ENCODE measurements at places on chromosomes 5 and 9.

DNA sequence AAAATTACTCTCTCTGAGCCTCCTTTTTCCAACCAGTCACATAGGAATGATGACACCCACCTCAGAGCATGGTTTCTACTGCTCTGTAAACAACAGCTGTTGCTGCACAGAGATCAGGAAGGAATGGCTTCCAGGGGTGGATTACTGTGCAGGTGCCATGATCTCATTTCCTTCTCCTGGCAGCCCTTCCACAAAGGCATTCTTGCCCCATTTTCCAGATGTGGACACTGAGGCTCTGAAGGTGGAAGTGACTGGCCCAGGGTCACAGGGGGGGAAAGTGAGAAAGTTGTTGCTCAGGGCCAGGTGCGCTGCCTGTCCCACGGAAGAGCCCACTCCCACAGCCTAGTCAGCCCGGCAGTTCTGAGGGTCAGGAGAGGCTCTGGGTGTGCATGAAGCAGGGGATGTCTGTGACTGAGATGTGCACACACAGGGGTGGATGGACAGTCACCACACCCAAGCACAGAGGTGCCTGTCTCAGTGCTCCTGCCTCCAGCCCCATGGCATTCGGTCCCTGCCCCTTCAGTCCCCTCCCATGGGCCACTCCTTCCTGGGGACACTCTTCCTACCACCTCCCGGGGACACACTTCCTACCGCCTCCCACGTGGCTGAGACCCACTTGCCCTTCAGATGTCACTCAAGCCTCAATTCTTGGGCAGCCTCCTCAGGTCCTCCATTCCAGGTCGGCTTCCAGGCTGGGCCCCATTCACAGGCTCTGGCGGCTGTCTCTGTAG, 17.0 kb downstream of the FGFR4 start:
- peak; percentile 4 for DNase-seq

DNA sequence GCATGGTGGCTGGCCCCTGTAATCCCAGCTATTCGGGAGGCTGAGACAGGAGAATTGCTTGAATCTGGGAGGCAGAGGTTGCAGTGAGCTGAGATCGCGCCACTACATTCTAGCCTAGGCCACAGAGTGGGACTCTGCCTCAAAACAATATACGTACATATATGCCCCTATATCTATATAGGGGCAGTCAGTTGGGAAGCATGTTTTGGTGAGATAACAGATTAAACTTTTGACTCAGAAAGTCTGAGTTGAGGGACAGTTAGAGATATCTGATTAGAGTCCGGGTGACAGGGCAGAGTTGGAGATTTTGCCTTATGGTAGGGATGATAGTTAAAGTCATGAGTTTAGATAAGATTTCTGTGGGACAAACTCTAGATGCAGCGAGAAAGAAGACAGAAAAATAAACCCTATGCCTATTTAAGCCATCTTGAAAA, 71.8 kb upstream of the ALDH1A1 start:
- DNase-seq, result no peak

- DNase-seq, result no peak
These were observed 81.1 kb downstream of the PJA2 start for GRCh38 chr5:109328626-109329025.

- no peak for DNase-seq
These were observed 106.2 kb upstream of the TXNDC8 start for GRCh38 chr9:110443866-110444220.

DNA sequence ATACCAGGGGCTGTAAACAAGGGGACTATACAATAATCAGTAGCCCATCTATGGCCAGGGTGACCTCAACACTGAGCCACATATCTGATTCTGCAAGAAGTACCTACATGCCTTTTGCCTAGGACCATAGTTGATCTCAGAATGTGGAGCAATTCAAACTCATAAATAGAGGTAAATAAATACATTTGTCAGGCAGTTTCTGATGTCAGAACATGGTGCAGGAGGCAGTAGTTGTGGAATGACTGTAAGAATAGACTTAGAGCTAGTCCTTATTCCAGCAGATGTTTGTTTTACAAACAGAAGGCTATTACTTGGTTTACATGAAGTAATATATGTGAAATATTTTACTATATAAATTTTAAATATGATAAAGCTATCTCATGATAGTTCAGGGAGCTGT, 330.7 kb upstream of the DAB2 start:
- DNase-seq, result no peak

- peak; percentile 19 for DNase-seq
These were observed 141.0 kb downstream of the GADD45G start for GRCh38 chr9:89745601-89746376.

DNA sequence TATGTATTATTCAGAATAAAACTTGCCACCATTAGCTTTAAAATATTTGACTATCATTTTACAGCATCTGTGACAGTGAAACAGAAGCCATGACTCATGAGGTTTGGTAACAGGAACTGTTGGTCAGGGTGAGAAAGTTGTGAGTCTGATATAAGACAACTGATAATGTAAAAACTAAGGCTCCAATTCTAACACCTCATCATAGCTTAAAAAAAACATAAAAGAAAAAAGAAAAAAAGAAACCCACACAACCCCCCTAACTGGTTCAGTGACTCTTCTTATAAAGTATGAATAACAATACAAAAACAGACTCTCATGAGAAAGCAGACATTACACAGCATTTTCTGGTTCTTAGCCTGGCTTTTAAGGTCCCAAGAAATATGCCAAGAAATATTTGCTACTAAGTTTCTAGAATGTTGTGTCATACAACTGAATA, 85.8 kb downstream of the MRPS27 start:
- no peak for DNase-seq

DNA sequence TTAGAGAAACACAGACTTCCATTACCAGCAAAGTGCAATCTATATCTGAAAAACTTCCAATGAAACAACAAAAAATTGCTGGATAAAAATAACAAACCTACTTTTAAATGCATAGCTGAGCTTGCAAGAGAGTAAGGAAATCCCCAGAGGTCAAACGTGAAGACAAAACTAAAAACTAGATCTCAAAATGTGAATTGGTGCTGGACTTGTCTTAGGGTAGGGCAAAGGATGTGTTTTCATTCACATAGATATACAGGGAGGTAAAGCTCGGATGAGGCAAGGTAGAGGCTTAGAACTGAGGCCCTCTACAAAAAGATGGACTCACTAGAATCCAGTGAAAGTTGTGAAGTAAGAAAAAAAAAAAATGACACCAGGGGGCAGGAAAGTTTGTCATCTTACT, 13.6 kb upstream of the RASA1 start:
- no peak for DNase-seq

- DNase-seq, result no peak
These were observed 37.8 kb upstream of the CRB2 start for GRCh38 chr9:123318202-123318601.

DNA sequence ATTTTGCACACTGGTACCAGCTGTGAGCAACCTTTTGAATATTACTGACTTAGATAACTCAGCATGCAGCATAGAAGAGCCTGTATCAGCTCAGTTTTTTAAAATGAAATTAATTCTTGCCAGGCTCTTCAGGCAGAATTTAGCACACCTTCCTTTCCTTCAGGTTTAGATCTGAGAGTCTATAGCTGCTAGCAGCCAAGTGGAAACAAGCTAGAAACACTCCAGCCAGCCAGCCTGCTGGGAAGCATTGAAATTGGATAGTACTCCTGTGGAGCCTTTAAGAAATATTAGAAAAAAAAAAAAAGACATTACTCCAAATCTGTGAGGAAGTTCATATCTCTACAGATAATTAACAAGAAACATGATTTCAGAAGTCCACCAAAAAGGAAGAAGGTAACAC, 812.2 kb downstream of the DTWD2 start:
- DNase-seq, result no peak

- no peak for DNase-seq
These were observed 27.1 kb upstream of the ZNF462 start for GRCh38 chr9:106835840-106836239.

- DNase-seq, result no peak
These were observed 28.3 kb upstream of the TGFBR1 start for GRCh38 chr9:99076483-99077171.

DNA sequence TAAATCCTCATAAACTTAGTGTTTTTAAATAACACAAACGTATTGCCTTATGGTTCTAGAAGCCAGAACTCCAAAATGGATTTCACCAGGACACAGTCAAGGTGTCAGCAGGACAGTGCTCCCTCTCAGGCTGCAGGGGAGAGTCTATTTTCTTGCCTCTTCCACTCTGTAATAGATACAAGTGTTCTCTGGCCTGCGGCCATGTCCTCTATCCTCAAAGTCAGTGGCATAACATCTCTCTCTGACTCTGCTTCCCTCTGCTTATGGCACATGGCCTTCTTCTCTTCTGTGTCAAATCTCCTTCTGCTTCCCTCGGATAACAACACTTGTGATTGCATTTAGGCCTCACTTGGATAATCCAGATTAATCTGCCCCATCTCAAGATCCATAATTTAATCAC, 129.4 kb upstream of the OR13F1 start:
- no peak for DNase-seq

GRCh38 chr9:123834889-123835562, 94.9 kb downstream of the DENND1A start:
- no peak for DNase-seq

DNA sequence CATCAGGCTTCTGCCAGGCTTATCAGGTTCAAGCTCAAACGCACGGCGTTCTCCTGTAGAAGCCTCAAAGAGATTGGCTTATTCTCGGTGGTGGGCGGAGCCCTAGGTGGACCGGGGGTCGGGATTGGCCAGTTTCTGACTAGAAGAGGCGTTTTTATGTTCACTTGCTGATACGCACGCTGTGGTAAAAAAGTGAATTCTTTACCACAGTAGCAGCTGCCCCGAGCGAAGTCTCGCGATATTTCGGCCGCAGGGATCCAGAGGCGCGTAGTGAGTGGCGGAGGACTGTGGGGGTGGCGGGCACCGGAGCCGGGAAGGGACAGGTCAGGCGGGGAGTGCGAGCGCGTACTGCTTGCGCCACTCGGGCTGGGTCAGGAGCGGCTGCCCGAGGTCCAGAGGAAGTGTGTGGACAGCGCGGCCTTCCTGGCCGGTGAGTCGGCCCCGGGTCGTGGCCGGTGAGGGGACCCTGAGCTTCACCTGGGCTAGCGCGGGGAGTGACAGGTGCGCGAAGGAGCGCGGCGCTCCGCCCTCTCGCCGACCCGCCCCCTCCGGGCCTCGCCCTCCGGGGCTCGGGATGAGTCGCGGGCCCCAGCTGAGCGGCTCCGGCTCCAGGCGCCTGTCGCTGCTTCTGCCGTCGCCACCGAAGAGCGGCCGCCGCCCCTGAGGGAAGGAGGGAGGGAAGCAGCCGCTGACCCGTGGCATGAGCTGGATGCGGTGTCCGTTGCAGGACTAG, at the start of gene DMXL1:
TSS of gene DMXL1 (plus strand) at position 260 of the 733 bp plus-strand sequence. CDS start 483 bp downstream, outside the sequence.
- peak; percentile 94 for DNase-seq

DNA sequence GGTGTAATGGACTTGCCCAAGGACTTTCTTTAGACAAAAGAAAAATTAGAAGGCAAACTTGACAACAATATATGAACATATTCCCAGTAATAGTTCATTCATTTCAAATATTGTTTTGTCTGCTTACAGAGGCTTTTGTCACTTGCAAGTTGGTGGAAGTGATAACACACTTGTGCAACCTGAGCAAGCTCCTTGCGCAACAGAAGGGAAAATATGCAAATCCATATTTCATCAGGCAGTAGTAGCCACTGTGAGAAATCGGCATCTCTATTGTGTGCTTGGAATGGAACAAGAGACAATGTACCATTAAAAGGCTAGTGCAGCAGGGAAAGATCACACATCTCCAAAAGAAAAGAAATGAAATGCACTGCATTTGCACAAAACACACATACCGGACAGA, 125.3 kb upstream of the RASEF start:
- DNase-seq, result no peak

DNA sequence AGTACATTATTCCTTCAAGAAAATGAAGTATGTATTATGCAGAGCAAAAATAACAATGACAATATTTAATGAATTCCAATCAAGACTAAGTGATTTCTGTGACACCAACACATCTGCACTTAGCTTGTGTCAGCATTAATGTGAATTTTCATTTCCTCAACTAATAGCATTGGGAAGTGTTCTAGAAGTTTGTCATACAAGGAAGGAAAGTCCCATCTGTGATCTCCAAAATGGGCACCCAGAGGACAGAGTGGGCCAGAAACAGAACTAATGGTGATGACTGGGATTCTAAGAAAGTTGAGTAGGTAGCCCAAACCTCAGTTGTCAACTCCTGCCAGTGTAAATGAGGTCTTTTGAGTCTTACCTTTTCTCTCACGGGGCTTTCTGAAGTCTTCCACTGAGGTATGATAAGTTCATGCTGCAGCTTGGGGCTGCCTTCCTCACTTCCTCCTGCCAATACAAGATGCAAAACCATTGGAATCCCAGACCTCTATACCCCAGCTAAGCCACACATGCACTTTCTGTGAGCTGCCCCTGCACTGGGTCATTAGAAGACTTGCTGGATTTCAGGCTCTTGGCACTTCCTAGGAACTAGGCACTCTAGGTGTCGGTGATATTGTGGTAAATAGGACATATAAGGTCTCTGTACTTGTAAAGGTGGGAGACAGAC, 4.9 kb downstream of the ADAM19 start:
- no peak for DNase-seq

DNA sequence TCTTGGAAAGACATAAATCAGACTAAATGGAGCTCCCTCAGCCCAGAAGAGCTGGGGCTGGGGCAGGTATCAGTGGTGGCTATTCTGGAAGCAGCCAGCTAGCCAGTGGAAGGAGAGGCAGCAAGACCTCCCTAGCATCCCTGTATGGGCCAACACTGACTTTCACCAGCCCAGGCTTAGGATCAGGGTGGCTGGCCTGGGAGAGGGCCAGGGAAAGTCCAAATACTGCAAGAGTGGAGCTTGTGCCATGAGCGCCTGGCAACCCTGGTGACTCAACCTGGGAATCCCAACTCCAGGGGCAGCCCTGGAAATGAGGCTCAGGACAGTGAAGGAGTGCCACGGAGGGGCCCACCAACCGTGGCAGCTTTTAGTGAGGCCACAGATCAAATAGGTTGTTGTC, 7.6 kb upstream of the IRF1 start:
- DNase-seq, result no peak

Data from SHP77 treated with DMSO at 0.1 percent for 48 hours (cell line).